ENCODE measurements at places on chromosomes 4 and X. TPM values are rescaled to one million over a fixed set of nuclear protein-coding genes. Genes with fewer than 3 reads are reported as not detected.

DNA sequence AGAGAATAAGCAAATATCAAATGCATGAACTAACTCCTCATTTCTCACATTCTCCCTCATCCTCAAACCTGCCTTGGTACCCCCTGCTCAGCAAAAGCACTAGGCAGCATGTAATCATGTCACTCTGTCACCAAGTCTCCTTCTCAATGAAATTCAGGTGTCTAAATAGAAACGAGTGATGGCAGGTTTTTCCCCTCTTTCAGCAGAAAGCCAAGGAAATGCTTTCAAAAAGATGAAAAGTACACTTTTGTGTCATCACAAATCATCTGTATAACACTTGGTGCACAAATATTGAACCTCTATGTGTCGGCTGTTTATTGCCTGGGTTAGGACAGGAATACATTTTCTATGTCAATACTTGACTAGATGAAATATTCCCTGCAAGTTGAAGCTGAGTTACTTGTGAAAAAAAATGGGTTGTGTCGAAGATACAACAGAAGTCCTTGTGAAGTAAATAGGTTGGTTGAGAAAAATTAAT, 285.1 kb upstream of the MAGEB18 start:
- H3K27ac ChIP-seq = no peak overlapping the region
- H3K4me1 ChIP-seq = no peaks in the 10 kb centered on the region
- H3K36me3 ChIP-seq = no peaks in the 10 kb centered on the region
- DNase-seq = no peak

DNA sequence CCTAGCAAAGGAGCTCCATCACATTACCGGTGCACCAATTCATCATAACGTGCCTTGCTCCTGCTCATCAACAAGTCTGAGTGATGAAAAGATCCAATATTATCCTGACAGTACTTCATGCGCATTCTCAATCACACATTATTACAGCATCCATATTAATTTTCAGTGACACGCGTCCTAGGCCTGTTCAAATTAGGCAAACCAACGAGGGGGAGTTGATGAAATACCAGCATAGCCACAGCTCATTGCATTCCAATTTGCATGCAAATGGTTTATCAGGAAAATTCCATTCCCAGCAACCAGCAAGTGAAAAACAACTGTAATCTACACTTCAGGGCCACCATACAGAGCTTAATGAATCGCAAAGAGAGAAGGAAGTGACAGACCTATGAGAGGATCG, 236.9 kb downstream of the DCLK2 start:
- H3K27ac ChIP-seq = no peak overlapping the region
- DNase-seq = no peak
- H3K4me1 ChIP-seq = peaks cover 1% of the 10 kb centered on the region
- peaks cover 5% of the 10 kb centered on the region for H3K36me3 ChIP-seq
- no peaks in the 10 kb centered on the region for H3K27me3 ChIP-seq
- H3K4me3 ChIP-seq = no peak overlapping the region

DNA sequence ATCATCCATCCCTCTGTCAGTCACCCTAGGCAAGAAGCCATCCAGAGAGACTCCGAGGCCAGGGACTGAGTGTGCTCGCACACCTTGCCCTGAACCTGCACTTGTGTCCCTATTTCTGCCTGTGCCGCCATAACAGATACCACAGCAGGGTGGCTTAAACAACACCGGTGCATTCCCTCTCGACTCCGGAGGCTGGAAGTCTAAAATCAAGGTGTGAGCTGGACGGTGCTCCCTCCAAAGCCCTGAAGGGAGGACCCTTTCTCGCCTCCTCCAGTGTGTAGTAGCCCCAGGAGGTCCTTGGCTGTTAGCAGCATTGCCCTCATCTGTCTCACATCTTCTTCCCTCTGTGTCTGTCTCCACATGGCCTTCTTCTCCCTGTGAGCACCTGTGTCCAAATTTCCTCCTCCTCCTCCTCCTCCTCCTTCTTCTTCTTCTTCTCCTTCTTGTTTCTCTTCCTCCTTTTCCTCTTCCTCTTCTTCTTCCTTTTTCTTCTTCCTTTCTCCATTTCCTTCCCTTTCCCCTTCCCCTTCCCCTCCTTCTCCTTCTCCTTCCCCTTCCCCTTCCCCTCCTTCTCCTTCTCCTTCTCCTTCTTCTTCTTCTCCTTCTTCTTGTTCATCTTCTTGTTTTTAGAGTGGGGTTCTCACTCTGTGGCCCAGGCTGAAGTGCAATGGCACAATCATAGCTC, 98.1 kb upstream of the ENPP6 start:
- H3K4me3 ChIP-seq = no peak overlapping the region
- H3K4me1 ChIP-seq = peaks cover 66% of the 10 kb centered on the region
- peak overlapping the region; percentile 86 for H3K27ac ChIP-seq
- H3K36me3 ChIP-seq = peaks cover 5% of the 10 kb centered on the region
- no peaks in the 10 kb centered on the region for H3K27me3 ChIP-seq

GRCh38 chrX:136750364-136750763, 30.4 kb downstream of the ARHGEF6 start:
- no peak overlapping the region for H3K4me3 ChIP-seq
- H3K27me3 ChIP-seq = no peaks in the 10 kb centered on the region
- peak overlapping the region; percentile 24 for H3K27ac ChIP-seq
- peaks cover 15% of the 10 kb centered on the region for H3K36me3 ChIP-seq
- peaks cover 48% of the 10 kb centered on the region for H3K4me1 ChIP-seq

GRCh38 chr4:48079972-48080391, 54.1 kb downstream of the TXK start:
- no peak for DNase-seq
- H3K36me3 ChIP-seq = peaks cover 76% of the 10 kb centered on the region
- H3K4me1 ChIP-seq = peaks cover 13% of the 10 kb centered on the region
- H3K27me3 ChIP-seq = no peaks in the 10 kb centered on the region

- H3K4me3 ChIP-seq = no peak overlapping the region
- no peak overlapping the region for H3K27ac ChIP-seq
- DNase-seq = no peak
- peaks cover 4% of the 10 kb centered on the region for H3K27me3 ChIP-seq
- no peaks in the 10 kb centered on the region for H3K36me3 ChIP-seq
- peaks cover 5% of the 10 kb centered on the region for H3K4me1 ChIP-seq
Measured at GRCh38 chrX:123743312-123743711, 10.5 kb upstream of the THOC2 start.

DNA sequence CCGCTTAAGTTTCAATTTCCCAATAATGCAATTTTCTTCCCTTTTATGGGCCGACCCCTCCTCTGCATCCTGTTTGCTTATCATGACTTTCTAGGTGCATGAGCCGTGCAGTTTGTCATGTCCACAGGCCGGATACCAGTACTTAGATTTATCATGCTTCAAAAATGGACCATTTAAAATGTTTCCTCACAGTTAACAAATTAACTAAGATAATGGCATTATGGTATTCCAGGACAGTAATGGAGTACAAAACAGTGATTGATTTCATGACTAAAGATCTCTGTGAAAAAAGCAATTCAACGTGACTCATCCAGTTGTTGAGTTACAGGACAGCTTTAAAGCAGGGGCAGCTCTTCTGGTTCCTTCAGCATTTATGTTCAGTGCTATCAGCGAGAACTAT, 23.0 kb downstream of the SNX25 start:
- H3K27ac ChIP-seq = no peak overlapping the region
- no peaks in the 10 kb centered on the region for H3K27me3 ChIP-seq
- H3K4me3 ChIP-seq = no peak overlapping the region
- no peaks in the 10 kb centered on the region for H3K4me1 ChIP-seq
- H3K36me3 ChIP-seq = peaks cover 3% of the 10 kb centered on the region
- DNase-seq = no peak

DNA sequence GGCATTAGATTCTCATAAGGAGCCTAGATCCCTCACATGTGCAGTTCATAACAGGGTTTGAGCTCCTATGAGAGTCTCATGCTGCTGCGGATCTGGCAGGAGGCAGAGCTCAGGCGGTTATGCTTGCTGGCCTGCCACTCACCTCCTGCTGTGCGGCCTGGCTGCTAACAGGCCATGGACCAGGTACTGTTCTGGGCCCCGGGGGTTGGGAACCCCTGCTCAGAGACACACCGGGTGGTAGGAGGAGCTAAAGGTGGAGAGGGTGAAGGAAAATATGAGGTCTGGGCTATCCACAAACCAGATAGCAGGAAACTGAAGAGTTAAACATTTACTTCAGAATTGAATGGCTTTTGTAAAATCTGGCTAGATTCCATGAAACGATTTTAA, 5.9 kb upstream of the F11 start:
- no peak overlapping the region for H3K27ac ChIP-seq
- no peaks in the 10 kb centered on the region for H3K27me3 ChIP-seq
- no peaks in the 10 kb centered on the region for H3K4me1 ChIP-seq

- no peak overlapping the region for H3K27ac ChIP-seq
- H3K27me3 ChIP-seq = peaks cover 2% of the 10 kb centered on the region
- H3K4me3 ChIP-seq = no peak overlapping the region
- DNase-seq = no peak
Measured at GRCh38 chr4:71732706-71733105, 51.2 kb downstream of the GC start.

- no peaks in the 10 kb centered on the region for H3K27me3 ChIP-seq
- H3K27ac ChIP-seq = no peak overlapping the region
- H3K4me1 ChIP-seq = no peaks in the 10 kb centered on the region
- DNase-seq = no peak
Measured at GRCh38 chr4:90476019-90476418, 348.8 kb downstream of the CCSER1 start.

DNA sequence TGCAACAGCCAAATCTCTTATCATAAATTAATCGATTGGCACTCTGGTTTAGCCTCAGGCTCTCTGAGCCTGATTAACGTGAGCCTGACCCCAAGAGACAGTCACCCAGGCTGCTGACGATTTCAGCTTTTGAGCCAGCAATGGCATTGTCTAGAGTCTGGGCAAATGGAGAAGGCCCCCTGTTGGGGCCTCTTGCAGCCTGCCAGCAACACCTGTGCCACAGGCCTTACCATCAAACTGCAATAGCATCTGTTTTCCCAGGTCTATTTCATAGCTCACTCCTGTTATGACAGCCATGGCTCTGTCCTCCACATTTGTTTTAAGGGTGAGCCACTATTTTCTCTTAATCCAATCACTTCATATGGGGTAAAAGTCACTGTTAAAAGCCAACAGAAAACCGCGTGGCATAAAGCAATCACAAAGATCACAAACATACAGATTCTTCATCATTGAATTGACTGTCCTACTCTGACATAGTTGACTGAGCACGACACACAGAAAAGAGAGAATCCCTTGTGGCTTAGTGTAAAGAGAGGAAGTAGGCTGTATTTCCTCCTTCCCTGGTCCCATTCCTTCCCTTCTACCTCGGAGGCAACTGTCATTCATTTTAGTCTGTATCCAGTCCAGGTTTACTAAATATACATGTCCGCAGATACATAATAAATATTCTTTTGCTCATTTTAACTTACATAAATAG, 47.8 kb downstream of the SLC9A7 start:
- H3K4me1 ChIP-seq = peaks cover 16% of the 10 kb centered on the region
- no peak for DNase-seq
- H3K27me3 ChIP-seq = no peaks in the 10 kb centered on the region
- peaks cover 3% of the 10 kb centered on the region for H3K36me3 ChIP-seq
- no peak overlapping the region for H3K27ac ChIP-seq

- H3K27ac ChIP-seq = no peak overlapping the region
- H3K36me3 ChIP-seq = no peaks in the 10 kb centered on the region
- H3K27me3 ChIP-seq = peaks cover 2% of the 10 kb centered on the region
- H3K4me3 ChIP-seq = no peak overlapping the region
Measured at GRCh38 chrX:130556951-130557350, 155.2 kb downstream of the RBMX2 start.

DNA sequence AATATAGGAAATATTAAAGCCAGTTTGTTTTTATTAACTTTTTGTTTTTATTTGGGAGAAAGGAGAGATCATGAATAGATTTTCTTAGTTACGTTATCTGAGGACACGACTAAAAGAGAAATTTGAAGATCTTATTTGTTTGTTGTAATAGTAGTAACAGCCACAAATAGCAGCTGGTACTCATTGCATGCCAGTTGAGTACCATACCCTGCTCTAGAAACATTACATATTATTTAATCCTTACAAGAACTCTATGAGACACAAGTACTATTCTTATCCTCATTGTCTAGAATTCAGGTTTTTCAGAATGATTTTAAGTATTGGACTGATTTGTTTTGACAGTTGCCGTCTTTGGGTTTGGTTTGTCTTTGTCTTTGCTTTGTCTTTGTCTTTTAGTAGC, 31.8 kb downstream of the USP53 start:
- H3K27ac ChIP-seq = no peak overlapping the region
- no peaks in the 10 kb centered on the region for H3K27me3 ChIP-seq
- H3K4me3 ChIP-seq = no peak overlapping the region
- H3K4me1 ChIP-seq = no peaks in the 10 kb centered on the region
- no peak for DNase-seq

DNA sequence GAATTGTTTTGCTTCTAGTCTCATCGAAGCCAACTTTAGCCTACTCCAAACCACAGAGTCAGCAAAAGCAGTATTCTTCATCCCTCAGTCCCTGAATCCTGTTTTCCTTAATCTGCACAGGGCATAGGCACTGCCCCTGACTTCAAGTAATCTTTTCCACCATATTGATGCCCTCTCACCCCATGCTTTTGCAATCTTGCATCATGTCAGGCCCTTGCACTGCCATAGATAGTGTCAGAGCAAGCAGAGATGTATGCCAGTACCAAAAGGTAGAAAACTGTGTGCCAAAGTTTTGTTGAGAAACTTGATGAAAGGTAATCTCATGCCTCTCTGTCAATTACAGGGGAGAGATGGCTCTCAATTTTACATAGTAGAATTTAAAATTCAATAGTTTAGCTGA, 131.1 kb downstream of the CFAP299 start:
- no peak for DNase-seq
- peaks cover 13% of the 10 kb centered on the region for H3K36me3 ChIP-seq
- H3K27ac ChIP-seq = no peak overlapping the region
- no peaks in the 10 kb centered on the region for H3K27me3 ChIP-seq
- no peak overlapping the region for H3K4me3 ChIP-seq

- no peak for DNase-seq
- H3K27me3 ChIP-seq = peaks cover 4% of the 10 kb centered on the region
- H3K36me3 ChIP-seq = no peaks in the 10 kb centered on the region
- no peak overlapping the region for H3K27ac ChIP-seq
- H3K4me1 ChIP-seq = no peaks in the 10 kb centered on the region
- no peak overlapping the region for H3K4me3 ChIP-seq
Measured at GRCh38 chr4:10619855-10620254, 64.7 kb downstream of the CLNK start.

FANCB gene
- total RNA-seq = 9.9 TPM

TLR2 gene
- 0.89 TPM for total RNA-seq

IL3RA gene
- 0.17 TPM for total RNA-seq

CSN1S1 gene
- total RNA-seq = not detected

PHF8 gene
- total RNA-seq = 46.9 TPM

DNAJB14 gene
- total RNA-seq = 76.0 TPM

CCNG2 gene
- total RNA-seq = 29.7 TPM

All from activated naive CD8-positive, alpha-beta T cell treated with anti-CD3 and anti-CD28 coated beads, Interleukin-2, amount 10 ng/mL, durations not matched to agents 7 days and 5 days (primary cell).